ENCODE measurements at places on chromosomes 16 and 17.

GRCh38 chr16:50567651-50568050 is 19.5 kb downstream of the NKD1 start:
- no peak for DNase-seq

GRCh38 chr17:58351182-58351581 is 819 bp downstream of the SUPT4H1 start:
- DNase-seq = no peak

- no peak for DNase-seq
These were observed 22.1 kb upstream of the PHF12 start for GRCh38 chr17:28973425-28973824.

- no peak for DNase-seq
These were observed 588.3 kb upstream of the ZFHX3 start for GRCh38 chr16:73636196-73636595.

DNA sequence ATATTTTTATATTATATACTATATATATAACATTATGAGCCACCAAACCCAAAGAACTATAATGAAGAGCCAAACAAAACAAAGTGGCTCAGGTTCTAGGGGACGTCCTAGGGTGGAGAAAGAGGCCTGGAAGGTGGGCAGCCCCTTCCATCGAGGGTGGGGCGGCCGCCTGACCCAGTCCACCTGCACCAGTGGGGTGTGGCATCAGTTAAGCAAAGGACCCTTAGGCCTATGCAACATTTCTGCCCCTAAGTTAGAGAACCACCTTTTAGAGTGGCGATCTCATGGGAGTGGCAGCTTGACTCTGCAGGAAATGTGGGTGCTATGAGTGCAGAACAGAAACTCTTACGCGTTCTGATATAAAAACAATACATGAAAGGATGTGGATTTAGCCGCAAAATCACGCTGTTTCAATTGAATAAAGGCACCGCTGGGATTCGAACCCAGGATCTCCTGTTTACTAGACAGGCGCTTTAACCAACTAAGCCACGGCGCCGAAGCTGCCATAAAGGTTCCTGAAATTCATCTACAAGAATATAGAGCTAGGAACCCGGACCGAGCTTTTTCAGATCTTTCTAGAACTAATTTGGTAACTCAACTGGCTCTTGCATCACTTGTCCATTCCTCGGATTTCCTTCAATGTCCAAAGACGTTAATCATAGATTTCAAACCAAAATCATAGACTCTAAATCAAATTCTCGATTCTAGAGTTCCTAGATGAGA is 15.6 kb upstream of the AURKB start:
- peak; percentile 61 for DNase-seq

GRCh38 chr16:1721372-1721771 is 15.4 kb downstream of the MAPK8IP3 start:
- no peak for DNase-seq

DNA sequence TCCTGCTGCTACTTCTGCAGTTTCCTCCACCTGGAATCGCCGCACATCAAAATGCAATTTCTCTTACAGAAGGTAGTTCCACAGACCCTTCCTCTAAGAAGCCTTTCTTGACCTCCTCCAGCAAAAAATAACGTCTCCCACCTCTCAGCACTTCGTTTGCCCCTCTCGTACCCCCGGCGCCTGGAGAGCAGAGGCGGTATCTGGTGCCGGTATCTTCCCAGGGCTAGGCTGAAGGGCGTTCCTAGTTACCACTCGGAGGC is 482 bp downstream of the DCTPP1 start:
- no peak for DNase-seq
